ENCODE measurements at places on chromosomes 13 and 19.

DNA sequence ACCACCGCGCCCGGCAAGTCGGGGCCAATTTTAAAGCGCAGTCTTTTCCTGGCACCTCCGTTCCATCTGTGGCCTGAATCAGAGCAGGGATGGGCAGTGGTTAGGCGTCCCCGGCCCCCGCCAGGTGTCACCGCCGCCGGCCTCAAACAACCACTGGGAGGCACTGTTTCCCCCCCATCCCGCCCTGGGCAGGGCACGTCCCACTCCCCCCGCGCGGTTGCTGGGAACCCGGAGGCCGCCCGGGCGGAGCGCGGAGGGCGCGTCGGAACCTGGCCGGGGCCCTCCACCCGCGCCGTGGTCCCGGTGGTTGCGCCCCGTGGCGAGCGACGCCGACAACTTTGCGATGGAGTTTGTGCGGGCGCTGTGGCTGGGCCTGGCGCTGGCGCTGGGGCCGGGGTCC lies at the start of gene GRIN3B:
TSS of gene GRIN3B (plus strand) at position 325 of the 400 bp plus-strand sequence. CDS start at position 344, 19 bp downstream.
- peak; percentile 75 for DNase-seq

DNA sequence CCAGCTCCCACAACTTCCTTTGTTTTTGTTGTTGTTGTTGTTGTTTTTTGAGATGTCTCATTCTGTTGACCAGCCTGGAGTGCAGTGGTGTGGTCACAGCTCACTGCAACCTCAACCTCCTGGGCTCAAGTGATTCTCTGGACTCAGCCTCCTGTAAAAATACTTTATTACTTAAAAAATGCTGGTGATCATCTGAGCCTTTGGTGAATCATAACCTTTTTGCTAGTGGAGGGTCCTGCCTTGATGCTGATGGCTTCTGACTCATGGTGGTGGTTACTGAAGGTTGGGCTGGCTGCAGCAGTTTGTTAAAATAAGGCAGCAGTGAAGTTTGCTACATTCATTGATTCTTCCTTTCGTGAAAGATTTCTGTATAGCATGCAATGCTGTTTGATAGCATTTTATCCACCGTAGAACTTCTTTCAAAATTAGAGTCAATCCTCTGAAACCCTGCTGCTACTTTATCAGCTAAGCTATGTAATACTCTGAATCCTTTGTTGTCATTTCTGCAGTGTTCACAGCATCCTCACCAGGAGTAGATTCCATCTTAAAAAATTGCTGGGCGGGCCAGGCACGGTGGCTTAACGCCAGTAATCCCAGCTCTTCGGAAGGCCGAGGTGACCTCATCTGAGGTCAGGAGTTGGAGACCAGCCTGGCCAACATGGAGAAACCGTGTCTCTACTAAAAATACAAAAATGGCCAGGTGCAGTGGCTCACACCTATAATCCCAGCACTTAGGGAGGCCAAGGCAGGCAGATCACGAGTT lies 18.0 kb downstream of the ARHGAP35 start:
- DNase-seq: peak; percentile 80

DNA sequence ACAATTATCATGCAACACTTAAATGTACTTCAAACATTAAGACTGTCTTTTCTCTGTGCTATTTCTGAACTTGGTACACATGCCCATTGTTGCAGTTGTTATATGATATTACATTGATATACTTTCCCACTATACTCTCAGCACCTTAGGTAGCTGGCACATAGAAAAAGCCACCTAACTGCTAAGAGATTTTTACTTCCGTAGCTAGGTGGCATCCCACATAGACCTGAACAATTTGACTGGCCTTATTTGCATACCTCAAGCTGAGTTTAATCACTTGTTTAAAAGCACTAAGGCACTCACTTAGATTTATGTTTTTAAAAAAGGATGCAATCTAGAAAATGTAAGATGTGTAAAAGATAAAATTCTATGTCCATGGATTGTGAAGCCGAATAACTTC lies 194.2 kb downstream of the POU4F1 start:
- DNase-seq: no peak

DNA sequence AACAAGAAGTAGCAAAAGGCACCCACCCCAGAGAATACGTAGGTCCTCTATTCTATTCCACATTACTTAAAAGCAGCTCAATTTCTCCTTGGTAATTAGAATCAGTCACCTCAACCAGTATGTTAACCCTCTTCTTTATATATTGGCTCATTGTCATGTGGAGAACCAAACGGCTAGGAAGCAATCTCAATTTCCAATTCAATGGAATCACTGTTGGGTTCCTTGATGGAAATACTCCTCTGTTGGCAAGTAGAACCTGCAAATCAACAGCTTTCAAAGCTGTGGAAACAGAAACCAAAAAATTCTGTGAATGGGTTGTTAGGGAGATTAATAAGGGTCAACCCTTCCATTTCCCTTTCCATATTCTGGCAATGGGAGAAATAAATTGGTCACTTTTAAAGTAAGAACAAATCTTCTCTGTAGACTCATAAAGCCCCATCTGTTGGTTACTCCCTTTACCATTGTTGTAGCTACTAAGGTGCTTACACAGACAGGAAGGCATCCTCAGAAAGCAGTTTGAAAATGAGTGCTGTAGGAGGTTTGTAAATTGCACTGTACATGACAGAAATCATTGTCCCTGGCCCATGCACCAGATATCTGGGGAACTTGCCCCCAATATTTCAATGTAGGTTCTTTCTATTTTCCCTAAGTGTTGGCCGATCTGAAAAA lies 138.6 kb upstream of the UFM1 start:
- no peak for DNase-seq

DNA sequence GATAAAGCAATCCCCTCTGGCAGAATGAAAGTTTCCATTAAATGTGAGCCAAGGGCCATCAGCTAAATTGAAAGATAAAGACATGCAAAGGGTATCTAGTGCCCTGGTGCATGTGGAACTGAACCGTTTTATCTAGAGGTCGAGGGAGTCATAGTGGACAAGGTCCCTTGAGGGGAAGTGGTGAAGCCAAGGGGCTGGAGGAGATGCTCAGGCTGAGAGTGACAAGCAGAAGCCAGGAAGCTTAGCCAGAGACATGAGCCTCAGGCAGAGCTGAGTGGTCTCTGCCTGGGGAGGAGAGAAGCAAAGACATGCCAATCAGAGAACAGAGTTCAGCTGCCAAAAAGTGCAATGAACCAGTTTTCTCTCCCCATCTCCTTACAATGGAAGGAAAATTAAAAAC lies 68.1 kb upstream of the SLC10A2 start:
- no peak for DNase-seq
